ENCODE measurements at places on chromosomes 3 and 15.

DNA sequence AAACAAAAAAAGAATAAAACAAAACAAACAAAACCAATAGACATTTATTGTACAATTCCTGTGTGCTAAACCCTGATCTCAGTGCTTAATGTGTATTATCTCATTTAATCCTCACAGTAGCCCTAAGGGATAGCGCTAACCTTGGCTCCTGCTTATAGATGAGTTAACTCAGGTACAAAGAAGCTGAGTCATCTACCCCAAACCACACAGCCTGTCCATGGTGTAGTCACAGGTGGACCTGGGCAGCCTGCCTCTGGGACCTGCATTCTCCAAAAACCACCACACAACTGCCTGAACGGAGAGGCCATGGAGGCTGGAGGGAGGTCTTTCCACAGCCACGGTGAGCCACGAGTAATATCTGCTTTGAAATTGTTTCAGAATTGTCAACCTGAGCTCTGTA is 5.5 kb upstream of the CLN6 start:
- DNase-seq = no peak

- no peak for DNase-seq
Observed at GRCh38 chr3:80094589-80094988, 326.8 kb upstream of the ROBO1 start.

GRCh38 chr3:29694331-29694730 is 413.5 kb downstream of the RBMS3 start:
- no peak for DNase-seq

DNA sequence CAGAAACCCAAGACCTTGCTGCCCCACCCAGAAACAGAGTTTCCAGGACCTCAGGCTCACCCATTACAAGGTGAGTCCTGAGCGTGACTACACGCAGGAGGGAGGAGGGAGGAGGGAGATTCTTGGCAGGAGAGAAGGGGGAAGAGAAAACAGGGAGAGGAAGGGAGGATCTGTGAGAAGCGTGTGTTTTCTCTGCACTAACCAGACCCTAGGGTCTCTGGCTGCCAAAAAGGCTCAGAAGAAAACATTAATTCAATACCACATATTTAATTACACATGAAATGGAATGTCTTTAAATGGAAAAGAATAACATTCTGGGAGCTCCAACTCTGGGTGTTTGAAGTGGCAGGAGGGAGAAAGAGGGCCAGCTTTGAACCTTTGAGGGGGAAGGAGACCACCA is 309.0 kb downstream of the NTRK3 start:
- no peak for DNase-seq

DNA sequence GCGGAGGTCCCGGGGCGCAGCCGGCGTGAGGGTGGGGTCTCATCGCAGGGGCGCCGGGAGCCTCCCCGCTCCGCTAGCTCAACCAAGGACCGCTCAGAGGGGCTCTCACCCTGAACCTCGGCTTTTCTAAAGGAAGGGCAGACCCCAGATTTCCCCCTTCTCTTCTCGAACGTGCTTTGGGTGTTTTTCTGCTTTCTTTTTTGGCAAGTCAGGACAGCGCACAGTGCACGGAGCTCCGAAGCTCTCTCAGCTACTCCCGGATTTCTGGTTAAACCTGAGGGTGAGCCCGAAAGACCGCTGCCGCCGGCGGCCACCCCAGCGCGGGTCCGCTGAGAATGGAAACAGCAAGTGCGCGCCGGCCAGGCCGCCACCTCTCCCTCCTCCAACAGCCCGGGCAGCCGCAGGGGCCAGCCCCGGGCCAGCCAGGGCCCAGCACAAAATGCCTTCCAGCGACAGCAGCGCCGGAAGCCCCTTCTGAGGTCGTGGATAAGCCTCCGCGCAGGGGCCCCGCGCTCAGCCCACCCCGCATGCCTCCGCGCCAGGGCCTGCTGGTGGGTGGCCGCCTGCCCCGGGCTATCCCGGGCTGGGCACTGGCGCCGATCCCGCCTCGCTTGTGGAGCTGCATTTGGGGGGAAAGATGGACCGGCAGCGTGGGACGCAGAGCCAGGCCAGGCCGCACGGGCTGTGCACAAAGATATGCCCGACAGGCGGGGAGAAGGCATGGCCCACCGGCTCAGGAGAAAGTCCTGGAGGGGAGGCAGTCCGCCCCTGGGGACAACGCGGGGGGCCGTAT is 8.2 kb upstream of the OCA2 start:
- peak; percentile 55 for DNase-seq

GRCh38 chr15:75073197-75073596 is 49.8 kb downstream of the PPCDC start:
- no peak for DNase-seq

DNA sequence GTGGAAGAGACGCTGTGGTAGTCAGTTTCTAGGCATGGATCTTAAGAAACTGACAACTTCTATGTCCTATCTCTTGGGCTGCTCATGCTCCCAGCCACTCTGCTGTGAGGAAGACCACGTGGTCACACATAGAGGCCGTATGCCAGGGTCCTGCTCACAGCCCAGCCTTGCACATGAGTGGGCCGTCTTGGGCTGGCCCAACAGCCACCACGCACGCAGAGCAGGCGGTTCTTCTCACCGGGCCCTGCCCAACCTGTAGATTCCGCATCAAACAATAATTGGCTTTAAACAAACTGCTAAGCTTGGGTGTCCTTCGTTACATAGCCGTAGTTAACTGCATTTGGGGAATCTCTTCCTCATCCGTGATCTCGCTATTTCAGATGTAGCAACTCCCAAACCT is 26.0 kb downstream of the SLC41A3 start:
- DNase-seq = no peak

Data from WTC11 (cell line).